Activated CD4-positive, alpha-beta T cell treated with anti-CD3 and anti-CD28 coated beads for 24 hours (primary cell): ENCODE measurements at places on chromosomes 6 and 20.

DNA sequence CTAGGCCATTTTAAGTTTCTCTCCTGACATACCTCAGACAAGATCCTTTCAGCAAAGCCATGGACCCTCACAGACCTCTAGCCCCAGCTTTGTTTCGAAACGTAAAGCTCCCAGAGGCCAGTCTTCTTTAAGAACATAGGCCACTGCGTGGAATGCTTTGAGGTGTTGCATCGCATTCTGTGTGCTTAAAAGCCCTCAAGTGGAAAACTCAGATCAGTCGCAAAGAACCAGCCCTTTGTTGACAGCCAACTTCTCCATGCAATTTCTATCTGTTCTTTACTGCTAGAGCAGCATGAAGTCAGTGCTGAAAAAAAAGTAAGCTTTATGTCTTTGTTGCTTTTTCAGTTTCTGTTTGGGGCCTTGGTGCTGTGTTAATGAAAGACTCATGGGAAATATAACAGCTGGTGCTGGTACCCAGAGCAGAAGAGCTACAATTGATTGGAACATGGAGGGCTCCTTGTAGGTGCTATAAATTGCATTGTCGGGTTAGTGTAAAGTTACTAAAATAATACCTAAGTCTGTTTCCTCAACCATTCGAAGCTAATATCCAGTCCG, 142.6 kb downstream of the MAP3K7 start:
- no peak for DNase-seq

DNA sequence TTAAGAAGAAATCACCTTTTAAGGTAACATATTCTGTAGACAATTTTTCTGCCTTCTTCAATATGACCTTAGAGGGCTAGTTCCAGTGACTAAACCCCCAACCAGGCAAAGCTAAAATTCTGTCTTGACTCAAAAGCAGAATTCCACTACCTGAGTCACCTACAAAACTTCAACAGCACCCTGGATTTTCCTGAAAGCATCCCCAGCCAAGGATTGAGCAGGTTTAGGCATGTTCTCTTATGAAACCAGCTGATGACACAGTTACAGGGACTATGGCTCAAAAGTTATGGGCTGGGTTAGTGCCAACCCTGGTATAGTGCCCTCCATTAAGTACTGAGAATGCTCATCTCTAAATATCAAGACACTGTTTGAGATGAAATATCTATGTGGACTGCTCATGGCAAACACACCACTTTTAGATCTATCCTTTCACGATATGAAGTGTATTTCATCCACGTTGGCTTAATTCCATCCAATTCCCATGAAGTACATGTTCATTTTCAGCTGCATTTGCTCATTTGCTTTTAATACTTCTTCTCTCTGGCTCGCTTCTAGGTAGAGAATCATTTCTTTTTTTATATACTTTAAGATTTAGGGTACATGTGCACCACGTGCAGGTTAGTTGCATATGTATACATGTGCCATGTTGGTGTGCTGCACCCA, 53.6 kb upstream of the TNFAIP3 start:
- no peak for DNase-seq

DNA sequence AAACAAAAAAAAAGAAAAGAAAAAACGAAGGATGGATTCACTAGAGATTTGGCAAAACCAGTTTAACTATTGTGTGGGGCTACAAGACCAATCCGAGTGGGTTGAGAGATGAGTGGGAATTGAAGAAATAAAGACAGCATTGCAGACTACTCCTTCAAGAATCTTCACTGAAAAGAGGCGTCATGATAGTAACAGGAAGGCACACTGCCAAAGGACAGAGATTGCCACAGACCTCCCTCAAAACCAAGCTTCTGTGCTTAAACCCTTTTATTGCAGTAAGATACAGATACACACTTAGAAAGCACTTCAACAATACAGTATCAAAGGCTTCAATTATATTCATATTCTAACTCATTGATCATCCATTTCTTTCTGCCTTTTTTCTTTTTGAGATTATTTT, 103.9 kb downstream of the IPCEF1 start:
- DNase-seq, result no peak

GRCh38 chr6:132298344-132298949, 102.8 kb downstream of the MOXD1 start:
- no peak for DNase-seq

GRCh38 chr6:25548451-25548850, 103.6 kb upstream of the SCGN start:
- DNase-seq, result no peak

GRCh38 chr6:123771126-123771525, 32.5 kb upstream of the NKAIN2 start:
- no peak for DNase-seq

GRCh38 chr20:10453241-10453640, 18.1 kb downstream of the SLX4IP start:
- DNase-seq, result no peak

- DNase-seq, result no peak
These were observed 26.8 kb upstream of the CLIC5 start for GRCh38 chr6:46042355-46042999.

- DNase-seq, result no peak
These were observed 37.0 kb upstream of the RAB23 start for GRCh38 chr6:57259064-57259463.
